AG04449 (cell line): ENCODE measurements at places on chromosomes 5 and 9.

DNA sequence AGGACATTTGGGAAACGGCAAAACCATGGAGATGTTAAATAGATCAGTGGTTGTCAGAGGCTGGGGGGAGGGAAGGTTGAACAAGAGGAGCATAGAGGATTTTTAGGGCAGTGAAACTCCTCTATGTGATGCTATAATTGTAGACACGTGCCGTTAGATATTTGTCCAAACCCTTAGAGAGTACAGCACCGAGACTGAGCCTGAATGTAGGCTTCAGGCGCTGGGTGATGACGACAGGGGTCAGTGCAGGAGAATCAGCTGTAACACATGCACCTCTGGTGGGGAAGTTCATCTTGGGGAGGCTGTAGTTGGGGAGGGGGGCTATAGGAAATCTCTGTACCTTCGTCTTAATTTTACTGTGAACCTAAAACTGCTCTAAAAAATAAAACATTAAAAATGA is 22.2 kb upstream of the CLPTM1L start:
- DNase-seq: no peak

GRCh38 chr5:31911291-31912265 is 262.5 kb downstream of the GOLPH3 start:
- DNase-seq: no peak

- DNase-seq: no peak
These were observed 197.0 kb downstream of the PCSK1 start for GRCh38 chr5:96236051-96236450.

DNA sequence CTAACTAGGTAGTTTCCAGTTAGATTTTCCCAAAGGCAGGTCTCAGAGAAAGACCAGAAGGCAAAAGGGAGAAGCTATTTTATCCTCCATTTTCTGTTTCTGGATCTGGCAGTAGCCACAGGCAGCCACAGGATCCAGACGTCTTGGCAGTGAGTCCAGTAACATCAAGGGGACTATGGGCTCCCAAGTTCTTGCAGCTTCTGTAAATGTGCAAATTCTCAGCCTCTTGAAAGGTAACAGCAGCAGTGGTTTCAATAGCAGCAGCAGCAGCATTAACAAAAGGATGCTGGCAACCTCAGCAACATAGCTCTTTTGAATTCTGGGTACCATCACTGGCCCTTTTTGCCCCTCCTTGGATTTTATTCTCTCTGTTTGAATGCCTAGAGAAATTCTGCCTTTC is 27.1 kb upstream of the IL33 start:
- no peak for DNase-seq
